ENCODE measurements at places on chromosomes 11 and 22.

- DNase-seq: no peak
These were observed 107.3 kb downstream of the FCHSD2 start for GRCh38 chr11:73034777-73035176.

- no peak for DNase-seq
These were observed 53.0 kb downstream of the LHFPL7 start for GRCh38 chr22:24893341-24894070.

- no peak for DNase-seq
These were observed 3.2 kb upstream of the GAB2 start for GRCh38 chr11:78420796-78421209.

DNA sequence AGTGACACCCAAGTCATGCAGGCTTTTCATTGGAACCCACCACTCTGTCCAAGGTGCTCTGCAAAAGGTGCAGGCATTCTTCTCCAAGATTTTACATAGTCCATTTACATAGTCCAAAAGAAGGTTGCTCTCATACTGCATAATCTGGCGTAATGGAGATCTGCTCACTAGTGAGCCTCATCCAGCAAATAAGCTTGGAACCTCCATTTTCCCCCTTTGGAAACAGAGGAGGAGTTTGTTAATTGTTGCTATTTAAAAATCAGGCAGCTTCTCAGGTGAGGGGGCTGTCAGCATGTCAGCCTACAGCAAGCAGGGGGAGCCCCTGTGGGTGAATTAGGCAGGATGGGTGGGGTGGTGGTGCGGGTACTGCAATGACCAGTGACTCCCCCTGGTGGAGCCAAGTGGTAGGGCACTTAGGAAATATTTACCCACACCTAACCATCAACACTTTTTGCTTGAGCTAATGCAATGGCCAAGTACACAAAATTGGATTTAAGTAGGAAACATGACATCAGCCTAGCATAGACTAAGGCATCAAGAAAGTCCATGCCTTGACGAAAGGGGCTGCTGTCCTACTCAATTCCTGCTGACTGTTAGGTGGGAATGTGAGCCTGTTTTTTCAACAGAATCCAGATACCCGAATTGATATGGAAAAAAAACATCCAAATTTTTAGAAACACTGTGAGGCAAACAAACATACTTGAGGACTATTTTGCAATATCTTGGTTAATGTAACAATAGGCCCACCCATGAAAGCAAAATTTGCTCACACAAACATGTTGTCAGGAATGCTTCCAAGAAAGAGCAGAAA, 64.5 kb downstream of the AMBRA1 start:
- DNase-seq: no peak

- DNase-seq: no peak
These were observed 99.2 kb downstream of the PTPRJ start for GRCh38 chr11:48079596-48079995.

GRCh38 chr11:111514216-111515031, at the start of gene HOATZ:
HOATZ (plus strand) TSS chr11:111514778; CDS start chr11:111514785, 7 bp downstream.
- DNase-seq: no peak

GRCh38 chr11:35135222-35135621, 3.7 kb upstream of the CD44 start:
- DNase-seq: no peak

DNA sequence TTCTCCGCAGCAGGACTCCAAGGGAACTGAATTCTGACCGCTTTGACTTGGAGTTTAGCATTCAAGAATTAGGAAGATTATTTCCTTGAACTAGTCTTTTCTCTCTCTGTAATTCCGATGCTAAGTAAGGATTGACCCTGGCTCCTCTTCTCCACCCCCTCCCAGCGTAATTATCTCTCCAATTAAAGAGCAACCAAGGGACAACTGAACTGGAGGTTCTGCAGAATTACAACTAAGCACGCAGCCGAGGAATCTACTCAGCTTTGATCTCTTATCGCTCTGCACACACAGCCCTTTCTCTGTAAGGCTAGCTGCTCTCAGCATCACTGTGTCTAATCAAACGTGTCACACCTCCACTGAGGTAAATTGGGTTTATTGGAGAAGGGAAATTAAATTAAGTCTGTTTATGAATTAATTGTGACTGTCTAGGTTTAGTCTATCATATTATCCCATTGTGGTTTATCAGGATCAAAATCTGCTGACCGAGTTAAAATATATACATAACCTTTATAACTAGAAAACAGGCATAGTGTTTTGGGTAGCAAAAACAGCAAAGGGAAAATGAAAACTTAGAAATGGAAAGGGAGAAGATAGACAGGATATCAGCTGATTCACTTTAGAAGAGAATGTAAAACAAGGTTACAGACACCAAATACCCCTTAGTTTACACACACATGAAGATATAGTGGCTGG, 241.3 kb upstream of the LARGE1 start:
- DNase-seq: no peak

- DNase-seq: no peak
These were observed 54.7 kb downstream of the ABTB2 start for GRCh38 chr11:34303028-34303570.

DNA sequence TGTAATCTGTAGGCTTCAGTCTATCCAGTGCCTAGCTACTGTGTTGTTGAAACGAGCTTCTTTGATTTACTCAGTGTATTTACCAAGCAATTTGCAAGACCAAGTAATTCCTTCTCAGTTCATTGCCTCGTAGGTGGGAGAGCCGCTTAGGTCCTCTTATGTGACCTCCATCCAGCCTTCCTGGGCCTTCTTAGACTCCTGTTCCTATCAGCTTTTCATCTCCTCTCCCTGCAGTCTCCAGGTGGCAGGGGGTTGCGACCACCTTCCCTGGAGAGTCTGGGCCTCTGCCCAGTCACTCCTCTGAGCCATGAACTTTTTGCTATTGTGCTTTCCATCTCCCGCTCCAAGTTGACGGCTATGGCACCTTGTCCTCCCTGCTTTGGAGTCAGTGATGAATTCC, 251.8 kb downstream of the KIRREL3 start:
- no peak for DNase-seq

DNA sequence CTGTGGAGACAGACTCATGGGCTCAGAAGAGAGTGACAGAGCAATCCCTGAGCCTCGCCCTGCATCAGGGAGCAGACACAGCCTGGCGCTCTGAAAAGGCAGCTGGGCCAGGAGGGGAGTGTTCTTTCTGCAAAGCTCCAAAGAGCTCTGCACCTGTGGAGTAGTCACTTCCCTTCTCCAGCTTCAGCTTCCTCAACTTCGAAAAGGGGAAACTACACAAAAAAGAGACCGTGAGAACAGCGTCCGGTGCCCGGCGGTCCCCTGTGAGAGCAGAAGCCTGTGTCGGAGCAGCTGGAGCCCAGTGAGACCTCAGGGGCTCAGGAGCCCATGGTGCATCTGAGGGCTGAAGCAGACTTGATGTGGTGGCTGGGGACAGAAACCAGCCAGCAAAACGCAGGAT, 35.1 kb downstream of the TP53I11 start:
- DNase-seq: no peak

GRCh38 chr11:58179648-58180047, 9.2 kb upstream of the OR9Q2 start:
- no peak for DNase-seq

GRCh38 chr11:78424334-78425270, 7.0 kb upstream of the GAB2 start:
- no peak for DNase-seq

DNA sequence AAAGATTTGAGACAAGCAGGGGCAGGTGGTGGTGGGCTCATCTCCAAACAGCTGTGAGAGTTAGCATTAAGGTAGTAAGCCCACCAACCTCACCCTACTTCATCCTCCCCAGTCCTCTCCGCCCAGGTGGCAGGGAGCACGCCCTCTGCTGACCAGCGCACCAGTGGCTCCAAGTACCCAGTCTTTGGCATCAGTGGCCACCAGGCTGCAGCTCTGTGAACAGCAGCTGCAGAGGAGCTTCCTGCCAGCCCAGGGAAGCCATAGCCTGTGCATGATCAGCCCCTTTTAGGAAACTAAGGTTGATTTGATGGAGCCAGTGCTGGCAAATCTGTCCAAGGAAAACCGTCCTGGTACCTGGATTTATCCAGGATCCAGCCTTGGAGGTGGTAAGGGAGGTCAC, 21.7 kb downstream of the CAVIN3 start:
- no peak for DNase-seq

- peak; percentile 4 for DNase-seq
These were observed 61.6 kb downstream of the SIK2 start for GRCh38 chr11:111663820-111664219.

- no peak for DNase-seq
These were observed 4.0 kb downstream of the SLN start for GRCh38 chr11:107707807-107708206.

GRCh38 chr11:63506876-63507275, 992 bp downstream of the LGALS12 start:
- no peak for DNase-seq

GRCh38 chr11:64538501-64538951, 52.5 kb upstream of the SLC22A12 start:
- no peak for DNase-seq

DNA sequence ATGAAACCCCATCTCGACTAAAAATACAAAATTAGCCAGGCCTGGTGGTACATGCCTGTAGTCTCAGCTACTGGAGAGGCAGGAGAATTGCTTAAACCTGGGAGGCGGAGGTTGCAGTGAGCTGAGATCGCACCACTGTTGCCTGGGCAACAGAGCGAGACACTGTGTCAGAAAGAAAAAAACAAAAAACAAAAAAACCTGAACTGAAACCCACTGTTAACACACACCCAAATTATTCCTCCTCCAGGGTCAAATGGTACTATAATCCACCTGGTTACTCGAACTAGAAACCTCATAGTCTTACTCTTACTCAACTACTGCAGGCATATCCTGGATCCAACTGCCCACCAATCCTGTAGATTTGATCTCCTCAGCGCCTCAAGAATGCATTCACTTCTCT, 35.5 kb downstream of the USP28 start:
- DNase-seq: no peak

- DNase-seq: no peak
These were observed 561.9 kb upstream of the ANO5 start for GRCh38 chr11:21630934-21631478.

GRCh38 chr22:29457730-29458129, 19.3 kb downstream of the RFPL1 start:
- DNase-seq: no peak

- DNase-seq: no peak
These were observed 59.6 kb upstream of the THY1 start for GRCh38 chr11:119482521-119483011.

GRCh38 chr22:44103735-44104480, 76.8 kb upstream of the PARVG start:
- DNase-seq: no peak

DNA sequence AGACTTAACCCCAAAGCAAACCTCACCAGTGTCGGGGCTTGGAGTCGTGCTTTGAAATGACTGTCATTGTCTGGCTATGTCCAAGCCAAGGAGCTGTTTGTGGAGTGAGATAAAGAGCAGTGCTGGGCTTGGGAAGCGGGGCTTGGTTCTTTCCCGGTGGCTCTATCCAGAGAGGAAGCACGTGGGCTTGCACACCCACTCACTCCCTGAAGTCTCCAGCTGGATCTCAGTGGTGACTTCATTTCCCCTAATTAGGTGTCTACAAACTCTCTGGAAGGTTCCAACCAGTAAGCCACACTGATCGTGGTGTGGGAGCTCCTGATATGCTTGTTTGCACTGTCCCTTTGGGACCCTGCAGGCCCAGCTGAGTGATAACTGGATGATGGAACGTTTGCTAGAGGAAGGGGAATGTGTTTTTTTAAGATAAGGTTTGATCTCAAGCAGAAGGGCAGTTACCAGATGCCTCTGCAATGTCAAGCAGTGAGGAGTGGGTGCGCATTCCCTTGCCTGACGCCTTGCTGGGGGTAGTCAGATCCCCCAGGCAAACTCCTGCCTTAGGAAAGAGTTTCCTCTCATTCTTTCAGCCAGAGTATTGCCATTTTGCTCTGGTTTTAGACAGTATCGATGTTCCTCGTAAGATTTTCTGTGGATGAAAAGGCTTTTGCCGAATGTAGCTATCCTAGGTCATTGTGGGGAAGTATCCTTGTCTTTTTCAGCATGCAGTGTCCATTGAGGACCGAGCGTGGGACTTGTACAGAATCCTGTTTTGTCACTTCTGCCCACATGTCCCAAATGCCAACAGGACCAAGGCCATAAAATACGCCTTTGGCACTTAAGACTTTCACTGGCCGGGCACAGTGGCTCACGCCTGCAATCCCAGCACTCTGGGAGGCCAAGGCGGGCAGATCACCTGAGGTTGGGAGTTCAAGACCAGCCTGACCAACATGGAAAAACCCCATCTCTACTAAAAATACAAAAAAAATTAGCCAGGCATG, 90.9 kb downstream of the MICAL2 start:
- no peak for DNase-seq

DNA sequence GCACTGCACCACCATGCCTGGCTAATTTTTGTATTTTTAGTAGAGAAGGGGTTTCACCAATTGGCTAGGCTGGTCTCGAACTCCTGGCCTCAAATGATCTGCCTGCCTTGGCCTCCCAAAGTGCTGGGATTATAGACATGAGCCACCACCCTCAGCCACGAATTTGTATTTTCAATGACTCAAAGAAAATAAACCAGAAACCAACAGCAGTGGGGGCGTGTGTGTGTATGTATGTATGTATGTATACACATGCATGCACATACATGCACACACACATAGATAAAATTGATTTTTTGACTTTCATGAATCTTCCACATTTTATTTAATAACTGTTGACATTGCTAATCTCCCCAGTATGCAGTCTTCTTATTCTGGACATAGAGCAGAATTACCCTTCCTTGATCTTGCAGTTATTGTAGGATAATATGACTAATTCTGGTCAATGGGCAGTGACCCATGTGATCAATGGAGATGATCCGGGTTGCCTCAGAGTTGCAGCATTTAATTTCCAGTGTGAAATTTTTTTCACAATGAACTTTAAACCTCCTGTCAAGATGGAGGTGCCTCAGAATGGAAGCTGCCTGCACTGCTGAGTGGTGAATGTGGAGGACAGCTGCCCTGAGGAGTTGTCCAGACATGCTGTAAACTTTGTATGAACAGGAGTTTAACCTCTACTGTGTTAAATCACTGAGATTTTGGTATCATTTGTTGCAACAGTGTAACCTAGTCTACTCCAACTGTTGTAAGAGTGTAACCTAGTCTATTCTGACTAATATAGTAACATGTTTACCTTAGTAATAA, 12.8 kb upstream of the PTPN5 start:
- no peak for DNase-seq

- peak; percentile 31 for DNase-seq
These were observed 36.2 kb downstream of the DLG2 start for GRCh38 chr11:85590848-85591483.

DNA sequence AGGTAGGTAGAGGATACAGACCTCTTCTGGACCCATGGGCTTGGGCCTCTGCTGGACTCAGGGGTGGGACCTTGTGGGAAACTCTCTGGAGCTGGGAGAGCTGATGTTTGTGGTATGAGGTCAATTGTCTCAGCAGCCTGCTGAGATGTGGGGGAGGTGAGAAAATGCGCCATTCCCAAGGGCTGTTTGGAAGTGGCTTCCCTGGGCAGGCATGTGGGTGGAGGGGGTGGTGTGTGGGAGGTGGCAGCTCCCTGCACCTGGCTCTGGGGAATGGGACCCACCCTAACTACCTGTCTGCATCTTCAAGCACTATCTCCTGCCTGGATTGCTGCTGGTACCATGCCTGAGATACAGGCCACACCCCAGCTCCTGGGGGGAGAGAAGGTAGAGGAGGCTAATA, 97.4 kb upstream of the THY1 start:
- DNase-seq: no peak

- no peak for DNase-seq
These were observed 318.3 kb downstream of the CADM1 start for GRCh38 chr11:115185931-115186330.

Data from LNCaP clone FGC (cell line).